ENCODE measurements at places on chromosomes 3 and 15. TPM values are rescaled to one million over a fixed set of nuclear protein-coding genes. Genes with fewer than 3 reads are reported as not detected.

The SLC22A14 gene
- total RNA-seq, result not detected

The SKIC8 gene
- total RNA-seq, result 39.9 TPM

The TMEM42 gene
- 10.3 TPM for total RNA-seq

The ALG1L2 gene
- total RNA-seq, result not detected

The PPCDC gene
- 7.0 TPM for total RNA-seq

The P2RY1 gene
- total RNA-seq, result 2.2 TPM

The MORC1 gene
- not detected for total RNA-seq

The CD200R1 gene
- total RNA-seq, result 3.3 TPM

The SUSD5 gene
- 1.5 TPM for total RNA-seq

All from esophagus muscularis mucosa (tissue), 4 donors.